ENCODE measurements at places on chromosomes 11 and 22.

- DNase-seq = no peak
These were observed 7.3 kb upstream of the CTSC start for GRCh38 chr11:88344869-88345268.

GRCh38 chr11:126564566-126564965 lies 209.1 kb downstream of the ST3GAL4 start:
- no peak for DNase-seq

GRCh38 chr11:13438291-13438690 lies 24.7 kb downstream of the BTBD10 start:
- DNase-seq = no peak

DNA sequence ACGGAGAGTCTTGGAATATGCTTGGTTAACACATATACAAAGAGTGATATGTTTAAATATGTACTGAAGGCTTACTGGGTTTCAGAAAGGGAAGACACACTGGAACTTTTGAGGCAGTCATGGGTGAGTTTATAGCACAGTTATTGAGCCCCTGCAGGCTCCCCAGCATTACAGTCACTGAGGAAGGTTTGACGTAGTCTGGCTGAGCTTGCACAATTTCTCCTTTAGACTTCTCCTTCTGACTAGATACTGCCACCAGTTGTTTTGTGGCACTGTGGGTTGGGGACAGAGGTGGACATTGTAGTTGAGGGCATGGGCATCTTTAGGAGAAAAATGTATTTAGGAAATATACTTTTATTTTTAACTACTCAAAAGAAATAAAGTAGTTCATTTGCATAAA lies 285.4 kb downstream of the C11orf87 start:
- DNase-seq = no peak

DNA sequence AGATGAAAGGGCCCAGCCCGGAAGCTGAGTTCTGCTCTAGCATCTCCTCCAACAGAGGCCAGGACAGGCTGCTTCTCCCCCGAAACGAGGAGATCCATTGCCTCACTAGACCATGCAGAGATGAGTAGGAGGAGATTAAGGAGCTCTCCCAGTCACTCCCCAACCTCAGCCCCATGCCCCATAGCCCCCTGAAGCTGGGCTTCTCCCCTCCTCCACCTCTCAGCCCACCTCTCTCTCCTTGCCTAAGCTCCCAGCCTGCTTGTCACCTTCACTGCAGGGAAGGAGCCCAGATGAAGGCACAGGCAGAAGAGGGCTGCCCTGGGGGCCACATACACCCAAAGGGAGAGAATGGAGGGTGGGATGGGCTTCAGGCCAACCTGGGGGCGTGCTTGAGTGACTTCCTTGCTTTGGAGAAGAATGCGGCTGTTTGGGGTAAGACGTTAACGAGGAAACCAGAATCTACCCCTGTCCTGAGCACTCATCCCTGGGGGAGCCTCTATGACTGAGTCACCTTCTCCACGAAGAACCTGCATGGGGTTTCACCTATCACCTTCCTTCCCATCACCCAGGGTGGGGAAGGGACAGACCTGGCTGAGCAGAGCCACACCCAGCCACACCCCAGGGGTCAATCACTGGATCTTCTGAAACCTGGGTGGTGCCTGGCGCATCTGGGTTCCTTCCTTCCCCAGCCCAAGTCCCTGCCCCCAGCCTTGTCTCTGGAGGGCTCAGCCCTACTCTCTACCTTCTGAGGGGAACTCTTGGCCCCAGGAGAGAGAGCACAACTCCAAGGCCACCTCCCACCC lies 11.6 kb upstream of the GNAZ start:
- DNase-seq = no peak

- DNase-seq = no peak
These were observed 61.5 kb downstream of the RPUSD4 start for GRCh38 chr11:126149759-126150625.

DNA sequence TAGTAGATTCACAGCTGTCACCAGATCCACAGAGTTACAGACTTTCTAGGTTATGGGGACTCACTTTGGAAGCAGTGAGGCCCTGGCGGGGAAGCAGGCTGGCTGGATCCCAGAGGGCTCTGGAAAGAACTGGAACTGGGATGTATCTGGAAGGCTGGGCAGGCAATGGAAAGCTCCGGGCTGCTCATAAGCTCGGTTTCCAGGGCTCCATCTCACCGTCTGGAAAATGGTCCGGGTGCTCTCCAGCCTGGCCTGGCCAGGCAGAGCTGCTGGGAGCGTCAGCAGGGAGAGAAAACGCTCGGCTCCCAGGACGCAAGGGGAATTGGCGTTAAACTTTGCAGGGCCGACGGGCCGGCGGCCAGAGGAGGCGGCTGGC lies 335 bp upstream of the SEZ6L start:
- peak; percentile 40 for DNase-seq

DNA sequence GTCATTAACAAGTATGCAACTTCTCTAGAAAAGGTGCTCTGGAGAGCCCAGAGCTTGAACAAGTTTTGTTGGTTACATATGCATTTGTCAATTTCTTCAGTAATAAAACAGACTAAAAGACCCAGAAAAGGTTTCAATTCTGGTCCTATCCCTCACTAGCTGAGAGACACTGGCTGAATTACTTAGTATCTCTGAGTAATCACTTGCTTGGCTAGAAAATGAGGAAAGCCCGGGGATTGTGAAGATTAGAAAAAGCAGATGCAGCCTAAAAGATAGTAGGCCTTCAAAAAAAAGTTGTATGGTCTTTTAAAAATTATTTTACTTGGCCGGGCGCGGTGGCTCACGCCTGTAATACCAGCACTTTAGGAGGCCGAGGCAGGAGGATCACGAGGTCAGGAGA lies 41.2 kb downstream of the MAPK1 start:
- no peak for DNase-seq
